NCI-H1694 treated with DMSO at 0.1 percent for 48 hours (cell line): ENCODE measurements at places on chromosomes 1 and 21.

DNA sequence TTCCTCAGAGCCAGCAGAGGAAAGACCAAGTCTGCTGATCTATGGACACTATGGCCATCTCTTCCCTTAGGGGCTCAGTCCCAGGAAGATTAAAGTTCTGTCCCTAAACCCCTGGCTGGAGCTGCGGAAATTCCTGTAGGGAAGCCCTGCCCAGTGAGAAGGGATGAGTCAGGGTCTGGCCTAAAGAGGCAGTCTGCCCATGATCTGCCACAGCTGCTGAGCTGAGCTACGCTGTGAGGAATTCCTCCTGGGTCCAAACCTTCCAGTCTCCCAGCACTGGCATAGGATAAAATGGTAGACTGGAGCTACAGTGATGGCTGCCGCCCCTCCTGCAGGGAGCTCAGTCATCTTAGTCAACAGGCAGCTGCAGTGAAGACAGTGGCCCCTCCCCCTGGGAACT is 213.7 kb downstream of the BRINP2 start:
- DNase-seq, result no peak

DNA sequence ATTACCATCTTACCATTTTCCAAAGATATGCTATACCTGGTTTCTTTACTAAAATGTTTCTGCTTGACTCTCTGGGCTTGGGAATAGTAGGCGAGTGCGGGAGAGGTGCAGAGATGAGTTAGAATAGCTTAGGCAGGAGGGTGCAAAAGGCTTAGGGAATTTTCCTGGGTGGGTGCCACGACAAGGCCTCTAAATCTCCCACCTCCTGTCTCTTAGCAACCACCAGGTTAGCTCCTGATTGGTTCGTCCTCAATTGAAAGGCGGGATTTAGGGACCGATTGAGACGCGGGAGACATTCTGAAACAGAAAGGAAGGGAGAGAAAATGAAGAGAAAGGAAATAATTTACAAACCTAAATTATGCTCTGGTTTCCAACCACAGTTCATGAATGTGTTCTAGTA is 3.1 kb downstream of the ACKR1 start:
- no peak for DNase-seq

DNA sequence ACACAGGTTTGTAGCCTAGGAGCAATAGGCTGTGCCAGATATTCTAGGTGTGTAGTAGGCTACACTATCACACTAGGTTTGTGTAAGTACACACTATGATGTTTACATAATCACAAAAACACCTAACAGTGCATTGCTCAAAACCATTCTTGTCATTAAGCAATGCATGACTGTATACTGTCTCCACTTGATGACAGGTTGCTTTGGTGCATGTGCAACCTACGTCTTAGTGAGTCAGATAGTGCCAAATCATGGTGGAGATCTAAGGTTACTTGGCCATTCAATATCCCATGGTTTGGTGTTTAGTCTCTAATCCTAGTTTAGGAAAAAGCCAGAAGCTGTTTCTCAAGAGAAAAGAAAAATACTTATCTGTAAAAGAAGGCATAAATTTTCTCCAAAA is 181.1 kb downstream of the KCNK2 start:
- no peak for DNase-seq

GRCh38 chr1:87329051-87329525 is 408 bp downstream of the LMO4 start:
- peak; percentile 14 for DNase-seq

- peak; percentile 24 for DNase-seq
Measured at GRCh38 chr1:81801651-81802456, 1.1 kb downstream of the ADGRL2 start.

DNA sequence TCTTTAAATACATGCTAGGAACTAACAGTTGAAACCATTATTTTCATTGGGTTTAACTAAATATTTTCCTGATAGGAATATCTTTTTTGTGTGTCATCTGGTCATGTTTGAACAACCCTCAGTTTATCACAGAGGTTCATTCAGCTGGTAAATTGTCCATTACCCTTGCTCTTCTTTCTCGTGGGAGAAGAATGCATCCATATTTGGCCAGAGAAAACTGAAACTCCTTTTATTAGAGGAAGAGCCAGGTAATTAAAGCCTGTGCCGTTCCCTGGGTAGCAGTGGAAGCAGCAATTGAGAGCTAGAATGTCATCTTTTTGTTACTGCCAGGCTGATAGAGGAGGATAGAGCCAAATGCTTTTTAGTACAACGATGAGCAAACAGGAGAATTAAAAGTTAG is 587.2 kb upstream of the ZRANB2 start:
- peak; percentile 23 for DNase-seq

- no peak for DNase-seq
Measured at GRCh38 chr1:24575905-24576587, 20.2 kb downstream of the NCMAP start.

GRCh38 chr1:183275322-183275721 is 89.3 kb downstream of the LAMC2 start:
- DNase-seq, result no peak

- peak; percentile 82 for DNase-seq
Measured at GRCh38 chr1:82893712-82894470, 1093.2 kb downstream of the ADGRL2 start.

DNA sequence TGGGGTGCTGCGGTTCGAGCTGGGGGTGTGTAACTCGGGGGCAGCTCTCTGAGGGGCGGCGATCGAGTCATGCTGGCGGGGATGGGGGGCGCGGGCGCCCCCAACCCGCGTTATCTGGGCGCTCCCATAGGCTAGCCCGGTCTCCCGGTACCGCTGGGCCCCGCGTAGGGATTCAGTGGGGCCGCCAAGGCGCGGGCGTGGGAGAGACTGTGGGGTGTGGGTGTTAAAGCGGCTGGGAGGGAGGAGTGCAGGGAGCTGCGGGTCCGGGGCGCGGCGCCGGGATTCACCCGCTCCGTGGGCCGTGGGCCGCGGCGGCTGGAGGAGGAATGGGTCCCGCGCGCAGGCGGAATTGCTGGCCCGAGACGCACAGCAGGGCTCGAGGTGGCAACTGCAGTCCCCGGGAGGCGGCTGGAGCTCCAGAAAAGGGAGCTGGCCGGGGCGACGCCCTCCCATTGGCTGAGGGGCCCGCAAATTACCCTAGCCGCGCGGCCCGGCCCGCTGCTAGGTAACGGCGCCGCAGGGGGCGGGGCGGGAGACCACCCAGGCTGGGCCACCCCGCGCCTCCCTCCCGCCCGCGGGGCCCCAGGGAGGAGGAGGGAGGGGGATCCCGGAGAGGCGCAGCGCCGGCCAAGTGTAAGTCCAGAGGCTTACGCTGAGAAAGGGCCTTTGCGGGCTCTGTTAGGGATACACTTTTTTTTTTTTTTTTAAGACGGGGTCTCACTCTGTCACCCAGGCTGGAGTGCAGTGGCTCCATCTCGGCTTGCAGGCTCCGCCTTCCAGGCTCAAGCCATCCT is at the start of gene PTCH2:
TSS of gene PTCH2 (minus strand) at position 392 of the 794 bp plus-strand sequence. CDS start at position 71, 321 bp downstream.
- peak; percentile 70 for DNase-seq

DNA sequence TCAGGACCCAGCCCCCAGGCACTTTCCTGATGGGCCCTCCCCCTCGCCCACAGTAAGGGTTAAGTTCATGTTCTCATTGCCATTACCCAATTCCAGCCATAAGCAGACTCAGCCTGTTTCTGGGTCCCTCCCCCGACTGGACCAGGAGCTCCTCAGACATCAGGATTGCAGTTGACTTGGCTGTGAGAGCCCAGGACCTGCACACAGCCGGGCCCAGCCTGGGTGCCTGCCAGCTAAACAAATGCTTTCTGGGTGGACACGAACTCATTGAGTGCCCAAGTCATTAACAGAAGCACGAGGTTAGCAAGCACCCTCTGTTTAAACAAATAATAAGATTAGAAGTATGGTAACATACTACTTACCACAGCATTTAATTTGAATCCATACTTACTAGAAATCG is 147.9 kb upstream of the POU3F1 start:
- DNase-seq, result no peak

- no peak for DNase-seq
Measured at GRCh38 chr1:204829133-204829825, 41.4 kb upstream of the NFASC start.

DNA sequence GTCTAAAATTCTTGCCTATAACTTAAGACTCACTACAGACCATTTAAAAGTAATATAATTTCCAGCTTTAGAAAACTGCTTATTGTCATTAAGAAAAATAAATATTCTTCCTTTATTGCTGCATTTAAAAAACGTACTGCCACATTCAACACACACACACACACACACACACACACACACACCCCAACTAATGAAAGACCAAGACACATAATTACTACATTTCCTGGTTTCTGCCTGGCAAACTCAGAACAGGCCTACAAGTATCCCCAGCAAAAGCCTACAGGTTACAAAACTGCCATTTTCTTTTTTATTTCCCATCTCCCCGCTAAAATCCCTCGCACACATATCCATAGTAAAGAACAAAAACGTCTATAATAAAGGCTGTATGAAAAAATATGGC is 1.5 kb downstream of the DENND2C start:
- no peak for DNase-seq

DNA sequence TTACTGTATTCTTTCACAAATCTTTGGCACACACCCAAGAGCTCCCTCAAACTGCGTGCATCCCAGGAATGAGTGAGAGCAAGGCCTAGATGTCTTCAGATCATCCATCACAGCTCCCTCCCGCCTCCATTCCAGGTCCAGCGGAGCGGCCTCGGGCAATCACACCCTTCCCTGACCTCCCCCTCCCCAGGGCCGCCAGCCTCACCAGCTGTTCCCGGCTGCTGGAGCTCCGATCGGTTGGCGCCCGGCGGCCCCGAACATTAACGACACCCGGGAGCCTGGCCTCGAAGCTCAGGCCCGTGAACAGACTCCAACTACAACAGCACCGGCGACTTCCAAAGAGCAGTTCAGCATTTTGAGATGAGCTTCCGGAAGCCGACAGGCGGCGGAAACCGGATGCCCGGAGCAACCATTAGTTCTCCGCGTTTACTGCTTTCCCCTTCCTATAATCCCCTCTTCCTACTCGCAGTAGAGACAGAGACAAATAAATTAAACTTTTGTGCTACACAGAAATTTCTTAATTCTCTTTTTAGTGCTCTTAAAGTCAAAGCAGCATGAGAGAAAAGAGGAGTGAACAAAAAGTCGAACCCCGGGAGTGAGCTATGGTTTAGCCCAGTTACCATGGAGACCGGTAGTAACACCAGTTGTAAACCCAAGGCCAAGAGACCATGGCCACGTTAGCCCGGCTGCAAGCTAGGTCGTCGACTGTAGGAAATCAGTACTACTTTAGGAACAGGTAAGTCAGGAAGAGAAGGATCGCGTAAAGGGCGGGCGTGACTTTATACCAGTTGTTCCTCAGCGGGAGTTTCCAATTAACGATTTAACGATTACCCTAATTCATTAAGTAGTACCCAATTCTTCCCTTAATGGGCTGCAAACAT is at the start of the genes GPATCH2 and SPATA17:
TSS of gene GPATCH2 (minus strand) at position 380 of the 881 bp plus-strand sequence. CDS start at position 261, 119 bp downstream.
TSS of gene SPATA17 (plus strand) at position 634 of the 881 bp plus-strand sequence. CDS start at position 669, 35 bp downstream.
- peak; percentile 98 for DNase-seq

GRCh38 chr1:78577257-78578100 is 42.8 kb upstream of the IFI44L start:
- no peak for DNase-seq

DNA sequence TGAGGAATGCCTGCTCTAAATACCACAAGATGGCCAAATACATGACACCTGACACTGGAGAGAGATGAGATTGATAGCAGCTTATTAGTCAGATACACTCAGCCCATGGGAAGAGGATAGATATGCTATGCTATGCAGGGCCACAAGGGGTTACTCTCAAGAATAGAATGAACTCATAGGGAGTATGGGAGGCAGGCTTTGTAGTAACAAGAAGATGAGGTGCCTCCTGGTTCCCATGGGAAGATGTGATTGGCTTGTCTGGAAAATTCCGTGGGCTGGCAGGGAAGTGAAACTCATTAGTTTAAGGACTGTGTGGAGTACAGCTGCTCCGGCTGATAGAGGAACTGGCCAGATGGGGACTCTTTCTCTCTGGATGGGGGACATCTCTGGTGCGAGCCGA is 16.5 kb downstream of the CCDC30 start:
- DNase-seq, result peak; percentile 7

DNA sequence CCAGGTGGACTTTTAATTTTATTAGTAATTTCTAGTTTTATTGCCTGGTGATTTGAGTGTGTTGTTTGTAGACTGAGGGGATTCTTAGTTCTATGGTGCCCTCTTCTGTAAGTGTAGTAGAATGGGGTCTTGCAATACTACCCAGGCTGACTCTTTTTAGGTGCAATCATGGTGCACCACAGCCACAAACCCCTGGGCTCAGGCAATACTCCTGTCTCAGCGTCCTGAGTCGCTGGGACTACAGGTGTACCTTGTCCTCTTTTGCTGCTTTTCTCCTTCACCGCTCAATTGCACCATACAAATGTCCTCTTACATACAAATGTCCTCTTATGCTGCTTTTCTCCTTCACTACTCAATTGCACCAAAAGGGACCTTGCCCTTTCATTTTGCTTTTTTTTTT is 43.1 kb downstream of the SCP2 start:
- peak; percentile 37 for DNase-seq

GRCh38 chr1:66374561-66375111 is 159.3 kb upstream of the SGIP1 start:
- DNase-seq, result no peak

- DNase-seq, result no peak
Measured at GRCh38 chr21:17524635-17525034, 11.8 kb downstream of the CXADR start.

GRCh38 chr1:46062651-46063319 is 69.6 kb downstream of the PIK3R3 start:
- DNase-seq, result no peak

GRCh38 chr21:25457411-25457810 is 149.9 kb downstream of the MRPL39 start:
- DNase-seq, result no peak

- no peak for DNase-seq
Measured at GRCh38 chr1:8395433-8395866, 77.5 kb downstream of the SLC45A1 start.

GRCh38 chr1:11805422-11806306 is at the start of the genes CLCN6 and MTHFR:
TSS of gene CLCN6 (plus strand) at chr1:11806191. CDS start at chr1:11806263, 72 bp downstream.
TSS of gene MTHFR (minus strand) at chr1:11805964. CDS start at chr1:11803116, 2,848 bp downstream.
- DNase-seq, result peak; percentile 93

DNA sequence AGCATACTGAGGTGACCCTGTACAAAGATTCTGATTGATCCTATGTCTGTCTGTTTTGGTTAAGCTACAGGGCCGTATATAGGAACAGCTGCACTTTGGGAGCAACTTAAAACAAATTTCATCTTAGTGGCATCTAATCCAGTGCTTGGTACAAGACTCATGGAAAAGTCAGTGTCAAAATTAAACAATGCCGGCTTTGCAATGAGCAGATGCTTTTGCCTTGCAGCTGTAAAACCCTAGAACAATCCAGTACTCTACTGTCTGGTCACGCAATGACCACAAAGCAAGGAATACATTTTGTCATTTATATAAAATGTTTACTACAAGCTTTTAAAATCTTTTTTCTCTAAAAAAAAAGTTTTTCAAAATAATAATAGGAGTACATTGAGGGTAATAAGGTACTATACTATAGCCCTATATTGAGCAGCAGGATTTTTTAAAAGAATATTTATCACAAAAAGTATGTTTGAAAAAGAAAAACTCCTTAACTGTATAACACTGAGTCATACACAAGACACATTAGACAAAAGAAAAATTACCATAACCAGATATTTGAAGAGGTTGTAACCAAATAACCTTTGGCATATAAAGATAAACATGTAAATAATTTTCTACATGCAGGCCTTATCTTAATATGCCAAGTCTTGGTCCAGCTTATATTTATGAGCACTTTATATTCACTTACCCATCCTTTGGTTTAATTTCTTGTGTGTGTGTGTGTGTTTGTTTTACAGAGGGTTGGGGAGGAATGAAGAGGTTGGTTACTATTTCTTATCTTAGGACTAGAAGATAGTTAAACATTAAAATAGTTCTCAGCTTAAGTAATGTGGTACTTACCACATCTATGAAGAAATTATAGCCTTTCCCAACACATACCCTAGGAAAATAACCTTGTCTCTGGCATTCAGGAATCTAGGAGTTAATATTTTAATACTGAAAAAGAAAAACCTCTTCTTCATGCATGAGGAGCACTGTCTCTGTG is 262.3 kb downstream of the FAF1 start:
- DNase-seq, result no peak
